ENCODE measurements at places on chromosomes 12 and 14. TPM values are rescaled to one million over a fixed set of nuclear protein-coding genes. Genes with fewer than 3 reads are reported as not detected.

- no peaks in the 10 kb centered on the region for H3K36me3 ChIP-seq
- no peak for DNase-seq
- no peak overlapping the region for H3K27ac ChIP-seq
Observed at GRCh38 chr14:104732931-104733681, 9.1 kb downstream of the ADSS1 start.

DNA sequence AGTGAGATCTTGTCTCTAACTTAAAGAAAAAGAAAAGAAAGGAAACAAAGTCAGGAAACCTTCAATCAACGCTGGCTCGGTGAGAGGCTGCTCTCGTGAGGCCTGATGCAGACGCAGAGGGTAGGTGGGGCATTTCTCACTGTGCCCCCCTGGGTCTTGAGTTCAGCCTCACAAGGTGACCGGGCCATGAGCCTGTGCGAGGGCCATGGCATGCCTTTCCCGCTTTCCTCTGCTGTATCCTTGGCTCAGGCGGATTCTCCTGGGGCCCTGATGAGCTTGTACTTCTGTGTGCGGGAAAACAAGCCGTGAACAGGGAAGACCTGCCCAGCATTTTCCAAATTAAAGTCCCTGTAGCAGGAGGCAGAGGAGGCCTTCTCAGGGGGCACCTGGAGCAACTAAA is 20.2 kb downstream of the ADGRD1 start:
- H3K4me3 ChIP-seq = no peak overlapping the region
- H3K27me3 ChIP-seq = no peaks in the 10 kb centered on the region
- H3K27ac ChIP-seq = no peak overlapping the region
- H3K36me3 ChIP-seq = no peaks in the 10 kb centered on the region

DNA sequence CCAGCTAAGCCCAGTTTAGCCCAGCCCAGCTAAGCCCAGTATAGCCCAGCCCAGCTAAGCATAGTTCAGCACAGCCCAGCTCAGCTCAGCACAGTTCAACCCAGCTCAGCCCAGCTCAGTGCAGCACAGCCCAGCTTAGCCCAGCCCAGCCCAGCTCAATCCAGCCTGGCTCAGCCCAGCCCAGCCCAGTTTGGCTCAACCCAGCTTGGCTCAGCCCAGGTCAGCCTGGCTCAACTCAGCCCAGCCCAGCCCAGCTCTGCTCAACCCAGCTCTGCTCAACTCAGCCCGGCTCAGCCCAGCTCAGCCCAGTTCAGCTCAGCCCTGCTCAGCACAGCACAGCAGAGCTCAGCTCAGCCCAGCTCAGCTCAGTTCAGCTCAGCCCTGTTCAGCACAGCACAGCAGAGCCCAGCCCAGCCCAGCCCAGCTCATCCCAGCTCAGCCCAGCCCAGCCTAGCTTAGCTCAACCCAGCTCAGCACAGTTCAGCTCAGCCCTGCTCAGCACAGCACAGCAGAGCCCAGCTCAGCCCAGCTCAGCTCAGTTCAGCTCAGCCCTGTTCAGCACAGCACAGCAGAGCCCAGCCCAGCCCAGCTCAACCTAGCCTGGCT is 330.9 kb downstream of the TMEM121 start:
- H3K27me3 ChIP-seq = no peaks in the 10 kb centered on the region
- H3K27ac ChIP-seq = no peak overlapping the region
- DNase-seq = no peak
- peaks cover 6% of the 10 kb centered on the region for H3K36me3 ChIP-seq
- no peaks in the 10 kb centered on the region for H3K4me1 ChIP-seq

- no peak overlapping the region for H3K4me3 ChIP-seq
- no peak overlapping the region for H3K27ac ChIP-seq
- H3K27me3 ChIP-seq = no peaks in the 10 kb centered on the region
- DNase-seq = no peak
- H3K4me1 ChIP-seq = no peaks in the 10 kb centered on the region
Observed at GRCh38 chr12:31828071-31828470, 99.2 kb upstream of the AMN1 start.

DNA sequence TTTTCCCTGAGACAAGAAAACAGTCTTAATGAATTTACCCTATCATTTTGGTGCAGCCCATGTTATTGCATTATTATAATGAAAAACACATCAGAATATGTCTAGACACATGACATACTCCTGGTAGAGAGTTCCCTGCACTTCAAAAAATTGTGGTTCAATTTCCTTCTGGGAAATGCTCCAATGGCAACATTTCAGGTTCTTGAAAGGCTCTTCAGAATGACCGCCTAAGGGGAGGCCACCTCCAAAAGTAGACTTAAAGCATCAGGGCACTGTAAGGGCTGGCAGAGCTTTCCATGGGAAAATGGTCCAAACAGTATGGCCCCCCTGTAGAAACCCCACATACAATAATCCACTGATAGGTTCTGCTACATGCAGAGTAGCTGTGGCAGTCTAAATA is 110.7 kb downstream of the SLC25A21 start:
- no peaks in the 10 kb centered on the region for H3K36me3 ChIP-seq
- no peak overlapping the region for H3K4me3 ChIP-seq
- no peaks in the 10 kb centered on the region for H3K4me1 ChIP-seq
- no peak for DNase-seq
- no peaks in the 10 kb centered on the region for H3K27me3 ChIP-seq

DNA sequence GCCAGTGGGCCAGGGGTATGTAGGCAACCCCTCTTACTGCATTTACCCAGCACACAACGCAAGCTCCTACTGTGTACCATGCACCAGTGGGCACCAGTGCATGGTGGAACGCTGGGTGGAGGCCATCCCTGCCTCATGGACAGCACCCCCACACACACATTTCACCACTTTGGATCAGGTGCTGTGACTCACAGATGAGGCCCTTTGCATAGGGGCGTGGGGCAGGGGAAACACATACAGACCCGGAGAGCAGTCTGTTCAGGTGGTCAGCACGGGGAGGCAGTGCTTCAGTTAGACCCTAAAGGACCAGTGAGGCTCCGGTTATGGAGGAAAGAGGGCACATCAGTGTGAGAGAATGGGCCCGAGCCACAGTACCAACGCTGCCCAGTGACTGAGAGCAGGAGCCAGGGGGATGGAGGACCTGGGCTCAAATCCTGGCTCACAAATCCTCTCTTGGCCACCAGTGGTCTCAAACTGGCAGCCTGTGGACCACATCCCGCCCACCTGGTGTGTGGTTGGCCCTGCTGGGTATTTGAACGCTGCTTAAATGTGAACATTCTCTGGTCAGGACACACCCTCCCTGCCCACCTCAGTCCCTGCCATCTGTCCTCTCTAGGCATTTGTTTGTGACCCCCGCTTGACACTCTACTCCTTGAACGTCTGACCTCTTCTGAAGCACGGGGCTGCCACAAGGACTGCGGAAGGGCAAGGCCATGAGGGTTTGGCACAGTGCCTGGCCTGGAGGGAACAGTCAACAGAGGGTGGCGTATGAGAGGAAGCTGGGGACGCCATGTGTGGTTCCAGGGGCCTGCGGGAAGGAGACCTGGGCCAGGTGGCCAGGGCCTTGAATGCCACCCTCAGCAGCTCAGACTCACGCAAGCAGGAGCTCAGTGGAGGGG is 46.7 kb downstream of the FAM222A start:
- DNase-seq = peak; percentile 43
- no peak overlapping the region for H3K4me3 ChIP-seq
- H3K4me1 ChIP-seq = peaks cover 5% of the 10 kb centered on the region
- no peaks in the 10 kb centered on the region for H3K36me3 ChIP-seq
- no peaks in the 10 kb centered on the region for H3K27me3 ChIP-seq

- H3K27me3 ChIP-seq = no peaks in the 10 kb centered on the region
- H3K27ac ChIP-seq = no peak overlapping the region
- H3K4me1 ChIP-seq = peaks cover 16% of the 10 kb centered on the region
Observed at GRCh38 chr14:89241934-89242651, 174.9 kb downstream of the FOXN3 start.

DNA sequence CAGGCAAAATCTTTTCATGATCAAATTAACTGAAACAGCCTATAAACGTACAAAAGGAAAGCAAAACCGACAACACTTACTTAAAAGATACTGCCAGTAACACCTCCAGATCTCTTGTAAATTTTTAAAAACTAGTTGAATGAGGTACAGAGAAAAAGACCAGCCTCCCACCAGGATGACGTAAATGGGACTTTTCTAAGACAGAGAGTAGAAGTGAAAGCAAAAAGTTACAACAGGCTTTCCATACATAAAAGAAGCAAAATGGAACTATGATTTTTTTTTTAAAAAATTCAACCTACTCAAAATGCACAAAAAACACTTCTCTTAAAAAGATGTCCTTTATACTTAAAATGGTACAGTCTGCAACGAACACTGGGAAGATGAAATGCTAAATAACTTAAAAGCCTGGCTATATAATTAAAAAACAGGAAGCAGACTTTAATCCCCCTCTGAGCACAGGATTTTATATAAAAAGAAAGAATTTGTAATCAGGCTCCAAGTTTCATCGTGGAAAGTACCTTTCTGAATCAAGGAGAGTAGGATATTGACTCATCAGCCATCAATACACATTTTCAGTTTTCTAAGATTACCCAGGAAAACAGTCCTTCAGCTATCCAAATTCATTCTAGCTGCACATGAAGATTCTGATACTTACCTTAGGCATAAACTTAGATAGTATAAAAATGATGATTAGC is 14.2 kb upstream of the MYO1A start:
- no peaks in the 10 kb centered on the region for H3K4me1 ChIP-seq
- DNase-seq = no peak
- no peak overlapping the region for H3K27ac ChIP-seq
- peaks cover 15% of the 10 kb centered on the region for H3K36me3 ChIP-seq

GRCh38 chr14:36495666-36496065 is 24.4 kb downstream of the NKX2-1 start:
- no peaks in the 10 kb centered on the region for H3K4me1 ChIP-seq
- peaks cover 17% of the 10 kb centered on the region for H3K27me3 ChIP-seq
- DNase-seq = no peak

DNA sequence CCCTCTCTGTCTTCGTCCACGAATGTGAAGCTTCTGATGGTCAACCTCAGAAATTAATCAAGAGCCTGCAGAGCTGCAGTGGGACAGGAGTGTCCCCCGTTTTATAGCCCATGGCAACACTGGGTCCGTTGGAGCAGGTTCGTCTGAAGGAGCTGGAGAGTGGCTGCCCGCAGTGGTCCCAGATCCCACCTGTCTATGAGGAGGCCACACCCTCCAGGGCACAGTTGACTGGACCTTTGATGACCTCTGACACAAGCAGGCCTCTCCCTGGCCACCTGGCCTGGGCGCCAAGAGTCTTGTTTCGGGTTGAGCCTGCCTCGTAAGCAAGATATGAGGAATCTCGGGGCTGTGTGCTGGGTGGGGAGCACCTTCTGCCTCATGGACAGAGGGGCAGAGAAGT is 100.7 kb upstream of the SFSWAP start:
- H3K4me1 ChIP-seq = no peaks in the 10 kb centered on the region
- no peak overlapping the region for H3K27ac ChIP-seq
- H3K4me3 ChIP-seq = no peak overlapping the region
- DNase-seq = no peak
- no peaks in the 10 kb centered on the region for H3K27me3 ChIP-seq

GRCh38 chr12:79299447-79300198 is 391.1 kb downstream of the PAWR start:
- H3K4me3 ChIP-seq = no peak overlapping the region
- no peaks in the 10 kb centered on the region for H3K36me3 ChIP-seq
- H3K27me3 ChIP-seq = no peaks in the 10 kb centered on the region
- no peak overlapping the region for H3K27ac ChIP-seq
- no peaks in the 10 kb centered on the region for H3K4me1 ChIP-seq

Gene RAB35
- 39.0 TPM for total RNA-seq

Gene PTHLH
- not detected for total RNA-seq

Gene BATF
- total RNA-seq = not detected

Gene RDH11
- 104 TPM for total RNA-seq

Gene SPIC
- total RNA-seq = not detected

Gene RPAP3
- 49.6 TPM for total RNA-seq

Gene FOXM1
- total RNA-seq = 118 TPM
